Activated naive CD4-positive, alpha-beta T cell treated with Interleukin-2 at 50 U/mL for 16 hours (primary cell): ENCODE measurements at places on chromosomes 12 and 14.
A peak's percentile ranks its signal among the peaks of the same experiment; 100 is the strongest.

DNA sequence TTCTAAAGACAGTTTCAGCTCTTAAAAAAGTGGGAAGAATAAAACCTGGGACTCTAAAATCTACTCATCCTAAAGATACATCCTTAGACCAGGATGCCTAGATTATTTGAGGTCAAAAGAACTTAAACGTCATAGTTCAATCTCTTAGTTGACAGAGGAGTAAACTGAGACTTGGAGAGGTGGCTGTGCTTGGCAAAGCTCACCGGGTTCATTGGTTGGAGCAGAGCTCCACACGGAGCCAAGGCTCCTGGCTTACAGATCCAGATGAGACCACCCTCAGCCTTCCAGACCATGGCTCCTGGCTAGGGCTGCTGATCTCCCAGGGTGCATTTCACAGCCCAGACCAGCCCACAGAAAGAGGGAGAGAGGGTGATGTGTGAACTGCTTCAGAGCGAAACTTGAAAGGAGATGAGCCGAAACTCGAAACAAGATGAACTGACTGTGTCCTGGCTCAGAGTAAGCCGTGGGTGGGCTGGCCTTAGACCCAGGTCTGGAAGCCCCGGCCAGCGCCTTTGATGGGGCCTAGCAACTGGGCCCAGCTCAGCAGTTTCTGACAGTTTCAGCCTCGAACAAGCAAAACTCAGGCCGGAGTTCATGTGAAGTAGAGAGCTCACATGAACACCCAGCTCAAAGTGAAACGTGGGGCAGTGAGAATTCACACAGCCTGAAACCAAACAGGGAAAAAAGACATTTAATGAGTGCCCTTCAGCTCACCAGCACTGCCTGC lies 1044.8 kb downstream of the BCL11B start:
- peak; percentile 59 for DNase-seq

- DNase-seq = no peak
These were observed 72.2 kb downstream of the SLC6A15 start for GRCh38 chr12:84840356-84840755.

DNA sequence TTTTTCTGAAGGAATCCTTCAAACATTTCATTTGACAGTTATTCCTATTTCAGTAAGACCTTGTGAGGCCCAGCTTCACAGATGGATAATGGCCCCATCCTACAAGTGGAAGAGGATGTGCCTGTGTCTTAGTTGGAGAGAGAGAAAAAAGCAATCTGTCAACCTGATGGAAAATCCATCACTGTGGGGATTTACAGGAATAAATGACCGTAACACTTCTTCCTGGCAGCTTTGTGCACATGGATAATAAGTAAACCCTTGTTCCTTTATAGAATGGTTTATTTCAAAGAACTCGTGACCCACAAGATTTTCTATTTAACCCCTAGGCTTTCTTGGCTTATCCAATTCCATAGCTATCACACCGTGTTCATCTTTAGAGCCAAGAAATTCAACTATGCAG lies 121.4 kb upstream of the PCED1B start:
- no peak for DNase-seq

DNA sequence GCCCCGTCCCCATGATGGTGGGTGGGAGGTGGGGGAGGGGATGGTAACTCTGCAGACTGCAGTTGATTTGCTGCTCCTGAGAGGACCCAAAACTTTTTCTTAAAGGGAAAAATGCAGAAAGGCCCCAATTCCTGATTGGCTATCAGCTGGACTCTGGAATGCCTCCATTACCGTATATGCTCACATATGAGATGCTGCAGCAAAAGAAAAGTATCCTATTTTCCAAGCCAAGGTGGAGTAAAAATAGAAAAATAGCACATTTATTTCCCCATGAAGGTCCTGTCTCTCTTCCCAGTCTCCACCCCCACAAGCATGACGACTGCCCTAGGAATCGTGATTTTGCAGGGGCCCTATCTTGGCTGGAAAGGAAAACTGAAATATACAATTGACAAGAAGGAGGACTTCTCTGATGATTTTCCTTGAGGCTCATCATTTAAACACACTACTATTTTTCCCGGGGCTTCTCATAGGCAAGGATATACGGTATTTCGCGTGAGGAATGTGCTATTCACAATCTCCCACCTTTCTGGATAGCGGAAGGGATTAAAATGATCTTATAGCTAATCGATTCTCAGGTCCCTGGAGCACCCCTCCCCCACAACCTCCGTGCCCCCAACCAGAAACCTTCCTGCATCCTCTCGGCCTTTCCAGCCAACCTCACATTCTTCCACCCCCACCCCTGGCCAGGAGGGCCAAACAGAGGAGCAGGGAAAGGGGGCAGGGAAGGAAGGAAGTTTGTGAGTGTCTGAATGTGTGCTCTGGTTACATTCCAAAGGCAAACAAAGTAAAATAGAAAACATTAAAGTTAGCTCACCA lies 138.9 kb upstream of the CCND2 start:
- no peak for DNase-seq

- DNase-seq = no peak
These were observed 486.5 kb downstream of the ZFP36L1 start for GRCh38 chr14:68306265-68306933.

- no peak for DNase-seq
These were observed 115.6 kb downstream of the NEDD1 start for GRCh38 chr12:97022536-97023230.

GRCh38 chr12:68641138-68641537 lies 30.4 kb downstream of the RAP1B start:
- peak; percentile 62 for DNase-seq

GRCh38 chr12:30546121-30546520 lies 149.5 kb downstream of the IPO8 start:
- no peak for DNase-seq

DNA sequence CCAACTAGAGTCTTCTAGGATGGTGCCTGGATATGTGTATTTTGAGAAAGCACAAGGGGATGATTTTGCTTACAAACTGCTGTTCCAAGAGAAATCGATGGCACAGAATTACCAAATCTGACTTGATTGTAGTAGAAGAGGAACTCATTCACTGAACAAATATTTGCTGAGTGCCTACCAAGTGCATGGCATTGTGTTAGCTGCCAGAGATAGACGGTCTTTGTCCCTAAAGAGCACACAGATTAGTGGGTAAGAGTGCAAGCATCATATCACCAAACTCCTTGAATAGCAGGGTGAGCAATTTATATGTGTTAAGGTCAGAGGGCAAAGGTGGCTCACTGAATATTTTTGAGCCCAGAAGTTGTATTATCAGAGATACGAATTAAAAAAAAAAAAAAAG lies 3.5 kb upstream of the FOXN3 start:
- DNase-seq = no peak

DNA sequence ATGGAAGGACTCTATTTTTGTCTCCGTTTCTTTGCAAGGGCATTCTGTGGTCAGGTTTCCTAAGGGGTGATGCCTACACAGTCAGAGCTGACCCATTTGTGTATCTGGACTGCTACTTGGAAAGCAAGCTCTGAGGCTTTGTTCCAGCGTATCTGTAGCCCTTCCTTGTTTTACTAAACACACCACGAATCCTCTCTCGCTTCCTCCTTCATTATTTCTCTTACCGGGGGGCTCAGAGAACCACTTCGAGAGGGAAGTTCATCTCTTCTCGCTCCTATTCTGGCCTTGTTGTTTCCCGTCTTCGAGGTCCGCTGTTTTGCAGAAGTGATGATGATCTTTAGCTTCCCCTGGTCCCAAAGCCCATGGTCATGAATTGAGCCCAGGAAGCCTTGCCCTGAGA lies 164.7 kb downstream of the SSPN start:
- DNase-seq = no peak

DNA sequence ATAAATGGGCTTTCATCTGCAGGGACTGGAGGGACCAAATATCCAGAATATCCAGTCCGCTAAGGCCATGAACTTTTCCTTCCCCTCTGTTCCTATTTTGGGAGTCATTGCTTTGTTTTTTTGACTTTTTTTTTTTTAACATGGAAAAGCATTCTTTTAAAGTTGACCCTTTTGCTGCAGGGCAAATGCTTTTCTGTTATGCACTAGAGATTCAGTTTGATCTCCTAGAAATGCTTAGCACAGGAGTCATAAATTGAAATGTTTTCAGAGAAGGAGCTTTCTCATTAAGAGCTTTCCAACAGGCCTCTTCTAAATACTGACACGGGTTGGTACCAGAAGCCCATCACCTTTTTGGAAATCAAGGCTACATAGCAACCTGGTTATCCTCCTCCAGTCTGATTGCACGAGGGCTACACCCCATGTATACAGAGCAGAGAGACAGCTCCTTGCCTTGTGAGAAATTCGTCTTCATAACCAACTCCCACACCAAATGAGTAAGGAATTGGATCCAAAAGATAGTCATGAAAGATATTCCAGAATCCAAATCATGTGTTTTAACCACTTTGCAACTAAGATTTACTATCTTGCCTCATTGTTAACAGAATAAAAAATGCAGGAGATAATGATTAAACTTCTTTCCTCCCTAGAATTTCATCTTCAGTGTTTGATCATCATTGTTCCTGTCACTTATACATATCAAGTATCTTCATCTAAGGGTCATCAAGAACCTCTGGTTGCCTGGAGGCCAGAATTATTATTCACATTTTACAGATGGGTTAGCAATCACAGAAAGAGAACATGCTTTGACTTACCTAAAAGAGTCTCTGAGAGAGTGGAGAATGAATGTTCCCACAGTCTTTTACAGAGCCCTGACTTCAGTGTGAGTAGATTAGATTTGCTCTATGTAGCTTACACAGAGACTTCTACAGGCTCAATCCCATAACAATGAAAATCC lies 389.4 kb downstream of the ZFP36L1 start:
- no peak for DNase-seq

DNA sequence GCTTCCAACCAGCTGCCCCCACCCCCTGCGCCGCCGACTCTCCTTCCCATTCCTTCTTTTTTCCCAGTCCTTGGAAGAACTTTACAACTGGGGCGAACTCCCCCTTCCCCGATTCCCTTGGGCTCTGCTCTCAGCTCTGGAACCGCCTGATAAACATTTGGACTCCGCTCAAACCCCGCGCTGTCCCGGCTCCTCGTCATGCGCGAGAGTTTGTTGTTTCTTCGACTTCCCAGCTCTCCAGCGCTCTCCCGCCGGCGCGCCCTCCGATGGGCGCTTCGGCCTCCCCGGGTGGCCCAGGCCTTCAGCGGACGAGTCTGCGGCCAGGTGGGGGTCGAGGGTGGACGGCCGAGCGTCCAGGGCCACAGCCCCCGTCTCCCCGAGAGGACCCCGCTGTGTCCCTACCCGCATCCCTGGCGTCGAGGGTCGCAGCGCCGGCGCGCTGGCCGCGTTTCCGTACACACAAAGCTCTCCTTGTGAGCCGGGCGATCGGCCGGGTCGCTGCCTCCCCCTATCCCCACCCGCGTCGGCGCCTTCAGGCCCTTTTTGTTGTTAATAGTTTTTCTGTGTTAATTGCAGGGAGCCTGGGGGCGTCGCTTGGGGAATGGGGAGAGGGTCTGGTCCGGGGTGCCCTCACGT lies 847 bp downstream of the MMP14 start:
- DNase-seq = no peak

DNA sequence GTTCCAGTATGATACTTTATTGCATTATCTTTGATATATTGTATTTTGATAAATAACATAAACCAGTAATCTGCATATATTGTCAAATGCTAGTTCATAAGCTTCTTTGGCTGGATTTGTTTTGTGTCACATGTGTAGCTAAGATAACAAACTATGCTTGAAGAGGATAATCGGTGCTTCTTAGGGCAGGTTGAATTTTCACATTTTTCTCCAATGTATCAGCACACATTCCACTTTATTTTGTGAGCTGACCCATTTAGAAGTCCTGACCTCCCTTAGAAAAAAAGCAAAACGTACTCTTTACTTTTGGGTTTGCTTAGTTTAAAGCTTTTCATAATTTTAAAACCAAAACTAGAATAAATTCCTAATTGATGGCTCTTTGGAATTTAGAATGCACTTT lies 277.7 kb upstream of the DDHD1 start:
- DNase-seq = no peak

GRCh38 chr12:40223646-40224045 lies 1.2 kb upstream of the LRRK2 start:
- DNase-seq = no peak
